ENCODE measurements at places on chromosomes 1 and 21. TPM values are rescaled to one million over a fixed set of nuclear protein-coding genes. Genes with fewer than 3 reads are reported as not detected.

- no peak for DNase-seq
Observed at GRCh38 chr21:43352568-43353281, 74.2 kb downstream of the SIK1 start.

DNA sequence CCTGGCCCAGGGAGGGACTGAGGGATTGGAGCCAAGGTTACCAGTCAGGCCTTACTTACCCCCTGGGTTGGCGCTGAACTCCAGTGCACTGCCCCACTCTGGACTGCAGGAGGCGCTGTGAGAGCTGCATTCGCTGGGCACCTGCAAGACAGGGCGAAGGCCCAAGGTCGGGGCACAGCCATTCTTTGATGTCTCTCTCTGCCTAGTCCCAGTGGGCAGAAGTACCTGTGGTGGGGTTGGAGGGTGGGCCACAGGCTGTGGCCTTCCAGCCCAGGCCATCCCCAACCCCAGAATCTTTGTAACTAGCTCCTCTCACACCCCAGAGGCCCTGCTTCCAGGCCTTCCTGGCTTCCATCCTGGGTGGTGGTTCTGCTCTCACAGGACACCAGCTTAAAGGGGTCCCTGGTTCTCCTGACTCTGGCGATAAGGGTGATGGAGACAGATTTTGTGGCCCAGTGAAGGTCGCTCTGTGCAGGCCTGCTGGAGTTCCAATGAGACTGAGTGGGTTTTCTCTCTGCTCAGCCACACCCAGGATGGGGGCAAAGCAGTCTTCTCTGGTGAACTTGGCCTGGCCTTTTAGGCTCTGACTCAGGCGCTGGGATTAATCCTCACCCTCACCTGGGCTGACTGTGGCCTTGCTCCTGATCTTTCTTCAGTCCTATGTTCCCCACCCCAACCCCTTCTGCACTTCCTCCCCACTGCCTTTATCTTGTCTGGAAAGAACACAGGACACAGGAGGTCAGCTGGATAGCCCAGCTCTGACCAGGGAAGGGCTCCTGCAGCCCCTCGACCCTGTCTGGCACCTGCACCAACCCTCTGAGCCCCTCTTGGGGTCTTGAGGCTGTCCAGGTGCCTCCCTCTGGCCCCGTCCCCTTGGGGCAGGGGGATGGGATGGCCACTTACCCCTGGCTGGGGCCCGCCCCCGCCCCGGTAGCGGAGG is 954 bp downstream of the MYOG start:
- DNase-seq, result no peak

- DNase-seq, result no peak
Observed at GRCh38 chr1:209609791-209610630, 26.5 kb downstream of the CAMK1G start.

- no peak for DNase-seq
Observed at GRCh38 chr1:234892642-234893041, 236.0 kb downstream of the TOMM20 start.

CHIA gene
- total RNA-seq, result not detected

- DNase-seq, result no peak
Observed at GRCh38 chr1:147246044-147246690, 3.7 kb downstream of the CHD1L start.
